Osteoblast (primary cell): ENCODE measurements at places on chromosomes 4 and X.

DNA sequence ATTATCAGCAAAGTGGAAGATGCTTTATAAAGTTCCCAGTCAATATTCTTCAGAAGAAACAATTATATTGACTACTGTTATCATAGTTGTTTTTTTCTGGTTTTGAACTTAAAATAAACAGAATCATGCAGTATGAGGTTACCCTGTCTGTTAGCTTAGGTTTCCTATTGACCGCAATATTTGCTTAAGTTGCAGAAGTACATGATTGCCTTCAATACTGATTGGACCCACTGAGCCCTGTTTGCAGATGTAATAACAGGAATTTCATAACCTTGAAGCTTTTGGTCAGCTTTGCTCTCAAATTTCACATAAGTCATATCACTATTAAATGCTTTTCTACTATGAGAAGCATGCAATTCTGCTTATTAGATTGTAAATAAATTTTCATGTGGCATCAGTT lies 229.1 kb upstream of the FSTL5 start:
- DNase-seq: no peak

DNA sequence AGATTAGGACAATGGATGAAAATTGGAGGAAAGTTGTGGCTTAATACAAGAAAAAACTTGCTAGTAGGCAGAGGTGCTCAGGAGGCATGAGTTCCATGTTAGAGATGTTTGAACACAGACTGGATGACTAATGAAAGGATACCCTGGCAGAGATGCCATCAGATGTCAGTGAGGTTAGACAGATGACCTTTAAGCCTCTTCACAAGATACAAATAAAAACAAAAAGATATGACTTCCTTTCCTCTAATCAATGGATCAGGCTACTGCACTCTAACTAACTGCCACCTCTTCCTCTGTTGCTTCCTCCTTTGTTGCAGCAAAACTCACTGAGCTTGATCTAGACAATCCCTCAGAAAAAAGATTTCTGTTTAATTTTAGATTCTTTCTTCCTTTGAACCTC lies 14.7 kb downstream of the STAP1 start:
- no peak for DNase-seq

DNA sequence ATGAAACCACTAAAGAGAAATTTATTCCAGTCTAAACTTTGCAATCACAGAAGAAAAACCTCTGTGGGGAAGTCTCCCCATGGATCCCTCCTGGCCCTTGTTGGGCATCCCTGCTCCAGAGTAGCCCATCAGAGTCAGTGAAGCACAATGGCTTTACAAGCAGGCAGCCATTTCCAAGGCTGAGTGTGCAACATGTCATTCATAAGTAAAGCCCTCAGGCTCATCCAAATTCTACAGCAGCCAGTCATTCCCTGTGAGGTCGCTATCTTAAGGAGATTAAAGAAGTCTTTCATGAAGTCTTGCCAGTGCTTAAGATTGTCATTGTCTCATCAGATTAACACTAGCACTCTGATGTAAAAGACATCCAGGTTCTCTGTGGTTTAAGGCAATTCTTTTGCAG lies 17.0 kb upstream of the MAPK10 start:
- no peak for DNase-seq

DNA sequence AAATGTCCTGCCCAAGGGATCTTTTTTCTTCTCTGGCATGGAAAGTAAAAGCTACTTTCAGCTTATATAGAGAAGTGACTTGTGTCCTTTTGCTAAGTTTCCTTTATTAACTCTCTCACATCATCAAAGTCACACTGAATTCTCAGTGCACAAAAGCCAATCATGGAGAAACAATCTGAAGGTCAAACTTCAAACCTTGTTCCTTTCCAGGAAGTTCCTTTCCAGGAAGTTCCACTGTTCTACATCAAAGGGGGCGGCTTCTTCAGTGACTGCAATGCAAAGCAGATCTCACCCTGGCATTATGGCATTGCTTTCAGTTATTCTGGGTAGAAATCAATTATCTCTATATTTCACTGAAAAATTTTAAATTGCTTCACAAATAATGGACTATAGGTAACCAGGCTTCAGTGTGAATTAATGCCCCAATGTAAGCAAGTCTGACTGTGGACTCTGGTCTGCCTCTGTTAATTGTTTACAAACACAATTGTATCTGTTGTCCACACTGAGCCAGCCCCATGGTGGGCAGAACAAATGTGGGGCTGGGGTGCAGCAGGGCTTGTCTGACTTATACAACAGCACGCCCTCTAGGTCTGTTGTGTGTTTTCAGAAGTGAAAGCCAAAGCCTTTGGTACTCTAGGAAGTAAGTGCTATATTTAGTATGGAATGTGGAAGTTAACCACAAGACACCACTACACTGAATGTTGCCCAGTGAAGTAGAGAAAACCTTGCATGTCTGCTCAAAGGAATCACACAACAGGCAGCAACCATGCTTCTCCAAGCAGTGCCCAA lies 98.8 kb downstream of the CDS1 start:
- peak; percentile 76 for DNase-seq

DNA sequence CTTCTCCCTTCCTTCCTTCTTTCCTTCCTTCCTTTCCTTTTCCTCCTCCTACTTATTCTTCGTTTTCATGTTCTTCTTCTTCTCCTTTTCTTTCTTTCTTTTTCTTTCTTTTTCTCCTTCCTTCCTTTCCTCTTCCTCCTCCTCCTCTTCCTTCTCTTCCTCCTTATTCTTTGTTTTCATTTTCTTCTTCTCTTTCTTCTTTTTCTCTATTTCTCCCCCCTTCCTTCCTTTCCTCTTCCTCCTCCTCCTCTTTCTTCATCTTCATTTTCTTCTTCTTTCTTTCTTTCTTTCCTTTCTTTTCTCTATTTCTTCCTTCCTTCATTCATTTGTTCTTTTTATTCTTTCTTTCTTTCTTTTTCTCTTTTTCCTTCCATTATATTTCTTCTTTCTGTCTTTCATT lies 671.6 kb downstream of the IQCM start:
- no peak for DNase-seq

DNA sequence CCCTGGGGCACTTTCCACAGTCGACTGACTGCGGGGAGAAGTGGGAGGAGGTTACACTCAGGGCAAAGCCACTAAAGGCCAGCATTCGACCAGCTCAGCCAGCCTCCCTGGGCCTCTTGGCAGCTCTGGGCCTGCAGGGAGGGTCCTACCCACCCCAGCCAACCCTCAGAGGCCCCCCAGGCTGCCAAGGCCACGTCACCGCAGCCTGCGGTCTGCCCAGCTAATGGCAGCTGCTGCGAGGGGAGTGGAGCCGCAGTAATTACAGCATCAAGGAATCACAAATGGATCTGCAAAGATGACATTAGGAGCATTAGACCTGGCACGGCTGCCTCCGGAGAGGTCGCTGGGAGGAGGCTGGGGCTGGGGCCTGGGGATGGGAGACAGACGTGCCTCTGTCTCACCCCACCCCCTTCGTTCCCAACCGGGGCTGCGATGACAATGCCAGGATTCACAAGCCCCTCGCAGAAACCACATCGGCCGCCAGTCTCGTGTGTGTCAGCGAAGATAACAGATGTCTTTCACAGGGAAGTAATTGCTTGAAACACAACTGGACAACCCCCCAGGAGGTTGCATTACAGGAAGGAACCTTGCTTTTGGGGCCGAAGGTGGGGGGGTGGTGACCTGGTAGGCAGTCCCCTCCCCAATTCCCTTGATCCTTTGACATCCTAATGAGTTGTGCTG lies 367.6 kb downstream of the BCOR start:
- DNase-seq: no peak

DNA sequence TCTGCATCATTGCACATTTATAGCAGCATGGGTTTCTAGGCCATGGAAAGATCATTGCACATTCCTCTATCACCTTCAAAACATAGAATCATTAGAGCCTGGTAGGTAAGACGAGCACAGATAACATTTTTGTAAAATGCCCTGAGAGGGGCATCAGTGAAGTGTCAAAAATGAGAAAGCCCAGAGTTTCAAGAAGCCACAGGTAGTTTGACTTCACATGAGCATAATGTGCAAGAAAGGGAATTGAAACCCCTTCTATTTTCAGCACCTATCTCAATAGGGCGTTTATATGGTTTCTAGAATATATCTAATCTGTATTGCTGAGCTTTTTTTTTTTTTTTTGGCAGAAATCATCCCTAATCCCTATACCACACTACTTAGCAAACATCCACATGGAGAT lies 2441.7 kb downstream of the ARAP2 start:
- no peak for DNase-seq

GRCh38 chr4:163611182-163611581 lies 116.7 kb downstream of the TMA16 start:
- DNase-seq: no peak

DNA sequence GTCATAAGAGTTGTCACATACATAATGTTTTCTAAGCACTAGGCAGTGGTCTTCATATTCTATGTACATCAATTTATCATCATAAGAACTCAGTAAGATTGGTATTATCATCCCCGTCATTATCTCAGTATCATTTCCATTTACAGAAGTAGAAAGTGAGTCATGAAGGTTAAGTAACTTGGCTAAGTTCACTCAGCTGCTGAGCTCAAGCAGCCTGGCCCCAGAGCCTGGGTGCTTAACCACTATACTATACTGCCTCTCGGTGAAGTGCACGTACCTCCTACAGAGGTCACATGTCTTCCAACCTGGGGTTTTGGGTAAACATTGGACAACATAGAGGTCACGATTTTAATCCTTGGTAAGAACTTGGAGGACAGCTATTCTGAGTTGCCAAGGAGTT lies 161.5 kb upstream of the GATB start:
- DNase-seq: no peak

- DNase-seq: peak; percentile 4
Measured at GRCh38 chr4:142322996-142323395, 523.1 kb downstream of the INPP4B start.

GRCh38 chrX:13377550-13377934 lies 57.7 kb upstream of the ATXN3L start:
- peak; percentile 66 for DNase-seq

DNA sequence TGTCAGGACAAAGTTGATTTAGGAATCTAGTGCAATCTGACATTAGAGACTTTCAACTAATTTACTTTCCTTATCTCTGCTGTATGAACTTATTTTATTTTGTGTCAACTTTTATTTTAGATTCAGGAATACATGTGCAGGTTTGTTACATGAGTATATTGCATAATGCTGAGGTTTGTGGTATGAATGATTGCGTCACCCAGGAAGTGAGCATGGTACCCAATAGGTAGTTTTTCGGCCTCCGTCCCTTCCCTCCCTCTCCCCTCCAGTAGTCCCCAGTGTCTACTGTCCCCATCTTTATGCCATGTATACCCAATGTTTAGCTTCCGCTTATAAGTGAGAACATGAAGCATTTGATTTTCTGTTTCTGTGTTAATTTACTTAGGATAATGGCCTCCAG lies 68.7 kb upstream of the TEX13D start:
- DNase-seq: no peak

- no peak for DNase-seq
Measured at GRCh38 chrX:148662014-148662413, 161.6 kb downstream of the AFF2 start.

- no peak for DNase-seq
Measured at GRCh38 chrX:9122519-9123245, 88.8 kb upstream of the FAM9B start.

DNA sequence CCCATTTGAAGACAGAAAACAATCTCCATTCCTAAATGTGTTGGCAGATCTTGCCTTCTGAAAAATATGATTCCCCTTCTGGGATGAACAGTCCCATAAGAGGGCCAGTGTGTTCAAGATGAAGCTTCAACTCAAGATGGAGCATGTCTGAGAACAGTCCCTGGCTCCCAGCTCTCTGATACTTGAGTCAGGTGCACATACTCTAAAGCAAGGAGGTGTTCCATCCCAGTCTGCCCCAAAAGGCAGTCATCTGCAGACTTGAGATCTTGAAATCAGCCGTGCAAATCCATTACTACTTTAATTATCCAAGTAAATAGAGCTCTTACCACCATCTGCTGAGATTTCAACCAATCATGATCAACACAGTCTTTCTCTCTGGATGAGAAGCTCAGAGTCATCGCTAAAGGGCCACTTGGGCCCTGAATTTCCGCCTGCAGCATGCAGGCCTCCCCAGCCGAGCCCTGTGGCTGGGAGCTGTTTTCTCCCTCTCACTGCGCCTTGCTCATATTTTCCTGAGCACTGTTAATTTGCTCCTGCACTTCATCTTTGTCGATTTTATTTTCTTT lies 22.2 kb downstream of the CCDC149 start:
- DNase-seq: no peak

DNA sequence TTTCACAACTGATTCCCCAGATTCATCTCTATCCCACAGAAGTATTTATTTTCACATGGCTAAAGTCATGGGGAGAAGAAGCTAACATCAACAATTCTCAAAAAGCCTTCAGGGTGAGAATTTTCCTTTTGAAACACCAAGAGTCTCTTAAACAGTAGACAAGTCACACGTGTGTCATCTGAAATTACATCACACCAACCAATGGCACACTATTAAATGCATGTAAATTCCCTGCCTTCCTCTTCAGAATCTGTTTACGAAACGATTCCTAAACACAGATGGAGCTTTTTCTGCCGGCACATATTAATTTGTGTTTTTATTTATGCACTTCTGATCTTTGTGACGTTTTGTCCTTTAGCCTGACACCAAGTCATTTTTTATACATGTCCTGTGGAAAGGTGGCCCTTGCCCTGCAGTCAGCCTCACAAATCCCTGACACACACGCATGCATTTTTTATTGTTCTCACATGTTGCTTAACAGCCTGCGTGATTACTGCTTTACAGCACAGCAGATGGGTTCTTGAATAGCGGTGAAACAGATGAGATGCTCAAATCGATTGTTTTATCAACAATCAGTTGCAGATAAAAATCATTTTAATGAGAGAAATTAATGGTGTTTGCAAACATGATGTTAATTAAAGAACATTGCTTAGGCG lies 735.9 kb upstream of the TENM3 start:
- DNase-seq: no peak

DNA sequence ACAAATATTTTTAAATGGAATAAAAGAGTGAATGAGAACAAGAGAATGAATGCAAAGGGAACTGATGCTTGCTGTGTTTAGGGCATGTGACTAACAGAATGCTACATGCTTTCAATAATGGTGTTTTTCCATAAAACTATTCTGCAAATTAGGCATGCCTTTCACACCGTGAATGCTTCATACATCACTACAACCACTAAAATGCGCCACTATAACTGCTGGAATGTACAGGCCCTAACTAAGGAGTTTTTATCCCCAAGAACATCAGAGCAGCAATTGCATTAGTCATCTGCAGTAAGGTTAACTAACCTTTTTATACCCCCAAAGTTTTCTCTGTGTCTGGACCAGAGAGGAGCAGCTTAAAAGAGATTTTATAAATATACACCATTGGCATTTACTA lies 190.4 kb downstream of the ARAP2 start:
- no peak for DNase-seq

DNA sequence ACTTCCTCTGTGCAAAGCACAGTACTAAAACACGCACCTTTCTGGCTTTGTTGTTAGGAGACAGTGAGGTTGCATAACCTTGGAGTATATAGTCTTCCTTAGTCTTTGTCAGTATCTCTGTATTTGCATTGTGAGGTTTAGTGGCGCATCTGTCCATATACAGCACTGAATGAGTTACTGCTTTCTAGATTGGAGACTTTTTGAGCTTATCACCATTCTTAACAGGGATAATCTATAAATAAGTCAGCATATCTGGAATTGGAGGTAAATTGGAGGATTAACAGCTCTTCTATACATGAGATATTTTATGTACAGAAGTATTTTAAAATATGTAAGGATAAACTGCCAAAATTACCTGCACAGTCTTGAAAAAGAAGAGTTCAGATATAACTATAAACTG lies 4.3 kb downstream of the FHDC1 start:
- no peak for DNase-seq
